ENCODE measurements at places on chromosomes 1 and 21.

DNA sequence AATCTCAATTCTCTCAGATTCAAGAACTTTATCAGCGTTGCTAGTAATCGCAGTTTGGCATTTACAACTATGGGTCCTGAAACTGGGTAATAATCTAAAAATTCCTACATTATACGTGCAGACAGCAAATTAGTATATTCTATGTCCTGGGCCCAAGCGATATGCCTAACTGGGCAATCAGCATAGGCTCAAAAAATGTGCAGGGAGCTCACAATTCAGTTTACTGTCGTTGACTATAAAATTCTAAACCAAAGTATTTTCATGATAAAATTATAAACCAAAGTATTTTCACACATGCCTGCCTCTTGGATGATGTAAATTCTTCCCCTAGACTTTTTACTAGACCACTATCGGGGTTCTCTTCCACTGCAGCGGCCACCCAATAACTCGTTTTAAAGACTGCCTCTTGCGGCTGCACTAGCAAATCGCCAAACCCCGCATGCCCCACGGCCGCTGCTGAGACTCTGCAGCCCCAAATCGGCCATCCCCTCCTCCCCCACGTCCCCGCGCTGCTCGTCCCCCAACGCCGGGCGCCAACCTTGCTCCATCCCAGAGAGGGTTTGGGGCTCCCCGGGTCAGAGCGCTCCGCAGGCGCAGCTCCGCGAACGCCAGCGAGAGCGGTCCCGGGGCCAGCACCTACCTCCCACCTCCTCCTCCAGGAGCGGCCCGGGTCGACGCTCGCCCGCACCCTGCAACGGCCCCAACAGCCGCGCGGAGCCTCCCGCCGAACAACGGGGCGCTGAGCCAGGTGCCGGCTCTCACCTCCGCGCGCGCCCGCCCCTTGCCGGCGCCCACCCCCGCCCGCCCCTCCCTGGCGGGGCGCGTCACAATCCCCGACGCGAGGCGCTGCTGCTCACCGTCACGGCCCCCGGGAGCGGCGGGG is 506 bp downstream of the SSX2IP start:
- DNase-seq = peak; percentile 57

DNA sequence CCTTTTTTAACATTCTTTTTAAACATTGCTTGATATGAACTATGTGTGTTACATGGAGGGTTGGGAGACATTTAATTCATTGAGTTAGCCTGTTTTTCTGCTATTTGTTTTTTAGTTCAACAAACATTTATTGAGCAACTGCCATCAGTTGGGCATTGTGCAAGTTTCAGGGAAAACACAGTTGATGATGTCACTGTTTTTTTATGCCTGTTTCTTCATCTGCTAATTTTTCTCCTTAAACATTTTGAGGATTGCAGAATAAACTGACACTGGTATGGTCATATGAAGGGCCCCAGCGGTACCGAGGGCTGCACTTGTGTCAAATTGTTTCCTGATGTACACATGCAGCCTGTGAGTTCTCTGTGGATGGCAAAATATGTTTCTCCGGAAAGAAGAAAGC is 253.0 kb downstream of the FGGY start:
- DNase-seq = no peak

- DNase-seq = no peak
Observed at GRCh38 chr1:226763905-226764264, 24.8 kb upstream of the ITPKB start.

- DNase-seq = no peak
Observed at GRCh38 chr21:43585514-43585913, 73.8 kb downstream of the HSF2BP start.

DNA sequence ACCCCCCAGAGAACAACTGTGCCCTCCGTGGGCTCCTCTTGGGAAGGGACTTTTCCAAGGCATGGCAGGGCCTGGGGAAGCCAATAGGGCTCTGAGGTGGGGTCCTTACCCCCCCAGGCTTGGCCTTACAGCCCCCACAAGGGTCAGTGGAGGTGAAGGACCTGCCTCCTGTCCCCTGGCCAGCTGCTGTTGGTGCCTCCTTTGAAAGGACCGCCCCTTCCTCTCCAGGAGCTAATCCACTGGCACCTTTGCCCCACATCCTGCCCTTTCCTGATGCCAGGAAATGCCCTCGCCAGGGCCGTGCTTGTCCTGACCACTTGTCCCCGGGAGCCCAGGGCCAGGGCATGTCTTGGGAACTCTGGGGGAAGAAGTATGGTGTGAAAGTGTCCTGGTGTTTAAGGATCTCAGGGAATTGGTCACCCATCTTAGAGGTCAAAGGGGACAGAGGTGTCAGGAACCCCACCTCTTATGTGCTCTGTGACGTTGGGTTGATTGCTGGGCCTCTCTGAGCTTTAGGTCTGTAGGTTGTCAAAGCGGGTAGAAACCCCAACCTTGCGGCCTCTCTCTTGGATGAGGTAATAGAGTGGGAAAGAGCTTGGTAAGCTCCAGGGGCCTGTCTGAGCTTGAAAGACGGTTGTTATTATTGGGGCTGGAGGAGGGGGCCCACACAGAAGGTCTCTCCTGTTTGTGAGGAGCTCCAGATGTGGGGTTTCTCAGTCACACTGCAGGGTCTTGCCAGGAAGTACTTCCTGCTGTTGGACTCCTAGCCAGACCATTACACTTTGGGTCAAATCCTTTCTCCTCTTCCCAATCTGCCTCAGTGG is 2.8 kb downstream of the KCNQ4 start:
- no peak for DNase-seq

- DNase-seq = no peak
Observed at GRCh38 chr1:233695901-233696300, 82.0 kb downstream of the KCNK1 start.

- peak; percentile 67 for DNase-seq
Observed at GRCh38 chr1:15803380-15803779, 4.1 kb downstream of the UQCRHL start.

DNA sequence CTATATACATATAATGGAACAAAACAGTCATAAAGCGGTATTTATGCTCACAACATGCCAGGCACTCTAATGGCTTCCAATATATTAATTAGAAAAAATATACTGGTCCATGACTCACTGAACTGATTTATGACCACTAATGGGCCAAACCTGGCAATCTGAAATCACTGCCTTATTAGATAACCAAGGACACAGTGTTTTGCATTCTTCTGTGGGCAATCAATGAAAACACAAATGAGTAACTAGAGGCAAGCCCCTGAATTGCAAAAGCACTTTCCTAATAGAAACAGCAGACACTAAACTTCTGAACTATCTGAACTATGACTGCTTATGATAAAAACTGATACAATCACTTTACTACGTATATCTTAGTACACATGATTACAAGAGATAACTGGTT is 3.5 kb downstream of the GCLM start:
- DNase-seq = no peak

GRCh38 chr21:23686737-23687523 is 1920.4 kb downstream of the MRPL39 start:
- no peak for DNase-seq

DNA sequence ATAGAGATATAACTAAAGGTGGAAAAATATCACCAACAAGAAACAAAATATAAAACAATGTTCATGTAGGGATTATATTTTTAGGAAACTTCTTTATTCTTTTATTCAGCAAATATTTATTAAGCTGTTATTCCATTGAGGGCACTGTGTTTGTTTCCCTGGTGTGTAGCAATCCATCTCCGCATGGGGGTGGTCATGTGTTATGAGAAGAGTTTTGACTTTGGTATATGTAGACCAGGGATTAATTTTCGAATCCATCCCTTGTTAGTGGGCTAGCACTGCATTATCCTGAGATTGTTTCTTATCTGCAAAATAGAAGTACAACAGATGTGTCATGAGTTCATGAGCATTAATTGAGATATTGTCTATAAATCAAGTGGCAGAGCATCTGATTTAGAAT is 190.2 kb upstream of the LRRC7 start:
- no peak for DNase-seq

GRCh38 chr1:40704817-40705733 is 13.6 kb downstream of the NFYC start:
- DNase-seq = peak; percentile 40

GRCh38 chr1:8314346-8315280 is 3.3 kb upstream of the SLC45A1 start:
- peak; percentile 56 for DNase-seq

DNA sequence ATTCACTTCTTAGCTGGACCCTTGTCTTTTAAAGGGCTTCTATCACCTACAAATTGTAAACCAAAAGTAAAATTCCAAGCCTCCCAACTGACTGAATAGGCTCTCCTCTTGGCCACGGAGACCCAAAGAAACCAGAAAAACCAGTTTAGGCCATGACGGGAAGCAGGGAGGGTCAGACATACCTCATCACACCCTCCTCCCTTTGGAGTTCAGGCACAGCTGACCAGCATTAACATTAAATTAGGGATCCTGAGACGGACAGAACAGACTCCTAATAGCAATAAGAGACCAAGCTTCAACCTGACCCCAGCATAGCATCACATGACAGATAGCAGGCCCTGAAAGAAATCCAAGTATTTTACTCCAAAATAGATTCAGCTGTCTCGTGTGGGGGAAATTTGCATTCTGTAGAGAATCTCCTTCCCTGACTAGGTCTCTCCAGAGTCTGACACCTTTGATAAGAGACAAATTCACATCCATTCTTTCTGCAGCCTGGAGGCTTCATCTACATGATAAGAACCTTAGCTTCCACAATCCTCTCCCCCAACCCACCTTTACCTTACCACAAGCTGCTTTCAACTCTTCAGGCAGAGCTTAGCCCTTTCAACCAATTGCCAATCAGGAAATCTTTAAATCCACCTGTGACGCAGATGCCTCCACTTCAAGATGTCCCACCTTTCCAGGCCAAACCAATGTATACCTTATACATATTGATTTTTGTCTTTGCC is 177.1 kb upstream of the RAB4A start:
- peak; percentile 76 for DNase-seq

GRCh38 chr1:160952129-160952510 is 2.5 kb downstream of the ITLN2 start:
- no peak for DNase-seq

- DNase-seq = no peak
Observed at GRCh38 chr1:9251501-9251900, 16.9 kb downstream of the H6PD start.

GRCh38 chr1:173122958-173123852 is 72.5 kb upstream of the TNFSF18 start:
- peak; percentile 97 for DNase-seq

DNA sequence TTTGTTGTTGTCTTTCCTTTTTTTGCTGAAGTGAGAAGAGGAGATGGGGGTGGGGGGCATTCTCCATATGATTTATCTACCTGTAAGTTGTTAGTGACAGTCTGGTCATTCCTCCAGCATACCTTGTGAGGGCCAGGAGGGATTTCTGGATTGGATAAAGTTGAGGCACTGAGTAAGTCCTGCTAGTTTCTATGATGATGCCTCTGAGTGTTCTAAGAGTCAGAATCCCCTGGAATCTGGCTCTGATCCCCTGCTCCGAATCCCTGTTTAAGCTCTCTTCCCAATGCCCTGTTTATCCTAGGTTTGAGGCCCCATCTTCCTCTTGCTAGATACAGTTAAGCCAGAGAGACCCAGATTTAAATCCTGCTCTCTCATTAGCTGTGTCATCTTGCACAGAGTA is 83.2 kb upstream of the HOOK1 start:
- no peak for DNase-seq

GRCh38 chr1:59592924-59593323 is 221.8 kb upstream of the HOOK1 start:
- no peak for DNase-seq

GRCh38 chr1:156785458-156785857 is 18.1 kb downstream of the PRCC start:
- no peak for DNase-seq

DNA sequence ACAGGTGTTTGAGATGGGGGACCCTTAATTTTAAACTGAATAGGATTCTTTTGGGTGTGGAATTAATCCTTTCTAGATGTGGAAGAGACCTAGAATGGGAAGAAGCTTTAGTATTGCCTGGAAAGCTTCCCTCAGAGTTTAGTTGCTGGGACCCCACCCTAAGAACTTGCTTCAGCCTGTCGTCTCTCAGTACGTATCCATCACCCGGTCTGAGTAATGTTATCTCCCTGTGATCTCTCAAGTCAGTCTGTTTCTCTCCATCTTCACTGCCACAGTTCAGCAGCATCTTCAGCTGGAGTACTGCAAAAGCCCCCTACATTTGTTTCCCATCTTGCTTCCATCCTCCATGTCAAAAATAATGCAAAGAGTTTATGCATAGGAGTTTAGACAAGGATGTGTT is 28.9 kb downstream of the CNST start:
- no peak for DNase-seq

DNA sequence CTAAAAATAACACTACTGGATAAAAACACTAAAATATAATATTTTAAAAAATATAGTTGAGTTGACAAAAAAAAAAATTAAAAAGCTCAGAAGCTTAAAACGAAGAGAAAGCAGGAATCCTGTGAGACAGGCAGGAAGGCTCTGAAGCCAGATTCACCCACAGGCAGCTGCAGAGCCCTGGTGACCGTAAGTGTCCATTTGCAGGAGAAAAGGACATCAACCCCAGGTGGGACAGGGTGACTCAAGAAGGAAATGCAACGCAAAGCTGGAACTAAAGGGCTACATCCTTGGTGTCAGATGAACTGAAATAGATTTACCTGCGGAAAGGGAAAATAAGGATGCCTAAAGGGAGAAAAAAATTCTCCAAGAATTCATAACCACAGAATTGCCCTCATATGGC is 46.8 kb downstream of the USP24 start:
- DNase-seq = no peak

- no peak for DNase-seq
Observed at GRCh38 chr1:1179346-1179982, 5.8 kb downstream of the TTLL10 start.

GRCh38 chr1:40751802-40752201 is 31.8 kb upstream of the KCNQ4 start:
- DNase-seq = no peak

DNA sequence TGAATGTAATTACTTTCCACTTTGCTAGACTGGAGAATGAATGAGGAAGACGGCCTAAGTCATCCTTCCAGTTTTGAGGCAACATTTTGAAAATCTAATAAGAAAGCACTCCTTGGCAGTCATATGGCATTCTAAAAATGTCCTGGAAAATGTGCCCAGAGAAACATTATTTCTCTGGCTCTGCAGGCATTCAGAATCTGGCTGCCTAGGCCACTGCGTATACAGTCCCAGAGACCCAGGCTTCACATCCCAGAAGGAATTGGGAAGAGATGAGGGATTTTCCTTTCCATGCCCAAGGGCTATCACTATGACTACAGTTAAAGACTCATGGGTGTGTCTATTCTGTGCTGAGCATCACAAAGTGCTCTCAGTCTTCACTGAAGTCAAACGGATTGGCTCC is 92.9 kb downstream of the BEND5 start:
- no peak for DNase-seq

GRCh38 chr1:43495204-43495603 is 35.5 kb upstream of the PTPRF start:
- DNase-seq = no peak

Data from NCI-H526 (cell line).